A549 (cell line): ENCODE measurements at places on chromosomes 7 and 10. TPM values are rescaled to one million over a fixed set of nuclear protein-coding genes. Genes with fewer than 3 reads are reported as not detected.

GRCh38 chr7:2295936-2296620, 18.2 kb downstream of the SNX8 start:
- DNase-seq: no peak

GRCh38 chr10:84510121-84510520, 181.7 kb downstream of the CCSER2 start:
- DNase-seq: no peak

DNA sequence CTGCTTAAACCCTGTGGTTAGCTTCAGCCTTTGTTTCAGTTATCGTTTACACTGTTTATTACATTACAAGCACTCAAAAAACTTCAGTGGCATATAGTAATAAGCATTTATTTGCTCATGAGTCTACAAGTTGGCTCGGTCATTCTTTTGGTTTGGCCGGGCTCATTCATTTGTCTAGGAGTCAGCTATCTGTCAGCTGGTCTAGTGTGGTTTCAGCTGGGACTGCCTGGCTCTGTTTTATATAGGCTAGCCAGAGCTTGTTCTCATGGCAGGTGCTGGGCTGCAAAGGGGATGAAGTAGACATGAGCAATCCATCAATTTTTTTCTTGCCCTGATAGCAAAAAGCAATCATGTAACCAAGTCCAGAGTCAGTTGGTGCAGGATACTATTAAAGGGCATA, 103.6 kb downstream of the MKLN1 start:
- DNase-seq: no peak

STEAP1B gene
- 0.22 to 0.26 TPM in 2 of 3 replicates, not detected in the other for polyA plus RNA-seq

PNLIPRP3 gene
- not detected in 3 replicates for polyA plus RNA-seq
